Thyroid gland (tissue), 4 donors: ENCODE measurements at places on chromosomes 2 and 18. TPM values are rescaled to one million over a fixed set of nuclear protein-coding genes. Genes with fewer than 3 reads are reported as not detected.

- H3K27me3 ChIP-seq = no peaks in the 10 kb centered on the region
- no peak overlapping the region for H3K27ac ChIP-seq
- no peak for DNase-seq
- no peaks in the 10 kb centered on the region for H3K4me1 ChIP-seq
- no peak overlapping the region for H3K4me3 ChIP-seq
- H3K36me3 ChIP-seq = no peaks in the 10 kb centered on the region
Measured at GRCh38 chr2:41886757-41887156, 161.1 kb upstream of the PKDCC start.

DNA sequence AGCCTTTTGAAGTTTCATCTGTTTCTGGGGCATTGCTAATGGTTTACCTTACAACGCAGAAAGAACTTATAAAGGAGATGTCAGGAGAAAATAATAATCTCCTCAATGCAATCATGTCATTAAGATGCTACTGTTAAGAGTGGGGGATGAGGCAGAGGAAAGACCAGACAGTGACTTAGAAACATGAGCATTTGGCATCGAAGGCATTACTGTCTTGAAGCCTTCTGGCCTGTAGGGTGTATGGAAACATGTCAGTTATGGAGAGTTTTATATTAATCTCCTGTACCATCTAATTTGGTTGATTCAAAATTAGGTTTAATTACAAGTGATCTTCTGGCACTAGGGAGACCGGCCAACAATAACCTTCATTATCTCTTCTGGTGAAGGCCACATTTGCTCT, 32.5 kb downstream of the CDC42EP3 start:
- no peak overlapping the region for H3K4me3 ChIP-seq
- no peaks in the 10 kb centered on the region for H3K27me3 ChIP-seq

DNA sequence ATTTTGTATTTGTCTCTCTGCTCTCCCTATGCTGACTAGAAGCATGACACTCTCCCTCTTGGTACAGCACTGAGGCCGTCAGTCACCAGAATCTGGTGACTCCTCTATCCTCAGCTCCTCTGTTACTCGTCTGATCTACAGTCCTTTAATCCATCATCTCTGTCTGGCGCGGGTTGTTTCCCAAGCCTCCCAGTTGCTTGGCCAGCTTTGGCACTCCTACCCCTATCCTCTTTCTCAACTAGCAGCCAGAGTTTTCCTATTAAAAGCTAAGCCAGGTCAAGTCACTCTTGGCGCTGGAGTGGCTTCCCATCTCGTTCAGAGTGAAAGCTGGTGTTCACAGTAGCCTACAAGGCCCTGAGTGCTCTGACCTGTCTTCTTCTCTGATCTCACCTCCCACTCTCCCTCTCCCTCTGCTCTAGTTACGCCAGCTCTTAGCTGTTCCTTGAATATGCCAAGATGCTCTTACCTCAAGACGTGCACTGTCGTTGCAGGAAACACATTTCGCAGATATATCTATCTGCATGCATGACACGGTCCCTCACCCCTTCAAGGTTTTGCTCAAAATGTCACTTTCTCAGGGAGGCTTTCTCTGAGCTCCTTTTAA, 41.8 kb upstream of the PSME4 start:
- no peaks in the 10 kb centered on the region for H3K36me3 ChIP-seq
- DNase-seq = peak; percentile 19
- no peak overlapping the region for H3K4me3 ChIP-seq
- peaks cover 57% of the 10 kb centered on the region for H3K4me1 ChIP-seq

DNA sequence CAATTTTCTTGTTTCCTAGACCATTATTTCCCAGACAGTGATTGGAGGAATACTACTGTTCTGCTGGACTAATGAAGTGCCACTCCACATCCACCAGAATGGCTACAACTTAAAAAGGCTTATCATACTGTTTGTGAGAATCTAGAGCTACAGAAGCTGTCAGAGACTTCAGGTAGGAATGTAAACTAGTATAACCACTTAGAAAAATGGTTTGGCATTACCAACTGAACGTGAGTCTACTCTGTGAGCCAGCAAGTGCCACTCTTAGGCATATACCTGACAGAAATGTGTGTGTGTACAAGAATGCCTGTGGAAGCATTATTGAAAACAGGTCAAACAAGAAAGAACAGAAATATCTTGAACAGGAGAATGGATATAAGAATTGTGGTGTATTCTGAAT, 4.2 kb upstream of the SCN3A start:
- H3K4me3 ChIP-seq = no peak overlapping the region
- no peaks in the 10 kb centered on the region for H3K36me3 ChIP-seq
- DNase-seq = no peak

GRCh38 chr2:70655786-70656185, 102.2 kb upstream of the TGFA start:
- no peak overlapping the region for H3K27ac ChIP-seq
- no peak for DNase-seq
- no peak overlapping the region for H3K4me3 ChIP-seq
- H3K36me3 ChIP-seq = no peaks in the 10 kb centered on the region

- no peaks in the 10 kb centered on the region for H3K27me3 ChIP-seq
- H3K4me1 ChIP-seq = no peaks in the 10 kb centered on the region
- no peak overlapping the region for H3K4me3 ChIP-seq
- H3K36me3 ChIP-seq = no peaks in the 10 kb centered on the region
Measured at GRCh38 chr2:172693037-172693436, 42.6 kb upstream of the RAPGEF4 start.

DNA sequence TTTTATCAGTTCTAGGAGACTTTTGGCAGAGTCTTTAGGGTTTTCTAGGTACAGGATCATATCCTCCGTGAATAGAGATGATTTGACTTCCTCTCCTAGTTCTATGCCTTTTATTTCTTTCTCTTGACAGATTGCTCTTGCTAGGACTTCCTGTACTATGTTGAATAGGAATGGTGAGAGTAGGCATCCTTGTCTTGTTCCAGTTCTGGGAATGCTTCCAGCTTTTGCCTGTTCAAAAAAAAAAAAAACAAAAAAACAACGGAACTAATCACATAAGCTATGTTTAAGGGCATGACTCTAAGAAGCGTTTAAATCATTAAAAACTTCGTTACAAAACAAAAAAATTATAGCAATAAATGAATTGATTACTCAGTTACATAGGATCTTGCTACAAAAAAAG, 145.7 kb downstream of the NUP35 start:
- no peaks in the 10 kb centered on the region for H3K27me3 ChIP-seq
- H3K4me3 ChIP-seq = no peak overlapping the region
- H3K27ac ChIP-seq = no peak overlapping the region
- no peak for DNase-seq
- H3K36me3 ChIP-seq = no peaks in the 10 kb centered on the region

DNA sequence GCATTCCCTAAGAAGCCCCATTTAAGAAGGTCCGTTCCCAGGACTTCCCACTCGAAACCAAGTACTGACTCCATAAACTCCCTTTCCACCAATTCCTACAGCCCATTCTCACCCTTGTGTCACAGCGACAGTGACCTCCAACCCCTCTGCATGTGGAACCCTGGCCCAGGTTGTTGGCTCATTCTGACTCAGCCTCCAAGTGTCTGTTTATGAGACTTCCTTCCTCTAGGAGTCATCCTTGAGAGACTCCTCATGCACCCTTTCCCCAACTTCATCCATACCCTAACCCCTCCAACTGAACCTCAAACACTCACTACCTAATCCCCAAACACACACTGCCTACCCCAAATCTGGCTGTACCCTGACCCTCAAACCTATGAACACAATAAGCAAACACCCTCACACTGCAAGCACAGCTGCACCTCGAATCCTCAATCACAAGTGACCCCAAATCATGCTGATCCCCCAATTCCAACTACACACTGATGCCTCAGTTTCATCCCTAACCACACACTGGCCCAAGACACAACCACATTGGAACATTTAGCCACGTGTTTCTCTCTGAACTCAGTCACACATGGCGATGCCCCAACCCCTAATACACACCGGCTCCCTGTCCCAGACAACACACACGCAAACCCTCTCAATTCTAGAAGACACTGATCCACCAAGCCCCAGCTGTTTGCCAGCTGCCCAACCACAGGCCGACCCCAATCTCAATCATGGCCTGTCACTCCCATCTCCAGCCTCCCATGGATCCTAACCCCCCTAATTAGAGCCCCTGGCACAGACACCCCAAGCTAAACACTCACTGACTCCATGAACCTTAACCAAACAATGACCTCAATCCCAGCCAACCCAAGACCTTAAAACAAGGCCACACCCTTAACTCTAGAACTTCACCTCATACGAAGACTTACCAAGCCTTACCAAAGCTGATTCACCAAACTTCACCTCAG, 219.6 kb downstream of the CYP26B1 start:
- no peaks in the 10 kb centered on the region for H3K27me3 ChIP-seq
- no peak overlapping the region for H3K4me3 ChIP-seq
- H3K4me1 ChIP-seq = no peaks in the 10 kb centered on the region
- no peak for DNase-seq
- no peaks in the 10 kb centered on the region for H3K36me3 ChIP-seq

GRCh38 chr2:234676783-234677450, 180.0 kb upstream of the ARL4C start:
- no peak overlapping the region for H3K4me3 ChIP-seq
- H3K27ac ChIP-seq = no peak overlapping the region
- peaks cover 3% of the 10 kb centered on the region for H3K4me1 ChIP-seq
- no peaks in the 10 kb centered on the region for H3K27me3 ChIP-seq

DNA sequence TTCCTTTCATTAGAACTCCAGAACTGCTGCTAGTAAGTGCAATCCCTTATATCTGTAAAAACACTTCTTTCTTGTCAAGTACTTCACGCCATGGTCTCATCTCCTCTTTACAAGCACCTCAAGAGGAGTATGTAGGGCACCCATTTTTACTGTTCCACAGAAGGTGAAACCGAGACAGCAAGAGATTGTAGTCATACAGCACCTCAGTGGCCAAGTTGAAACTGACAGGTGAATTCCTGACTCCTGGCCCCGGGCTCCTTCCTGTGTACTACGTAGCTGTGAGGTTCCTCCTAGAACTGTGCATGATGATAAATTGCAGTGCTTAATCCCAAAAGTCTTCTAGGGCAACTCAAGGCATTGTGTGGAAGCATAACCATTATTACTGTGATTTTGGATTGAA, 131.5 kb upstream of the MEIS1 start:
- no peak overlapping the region for H3K4me3 ChIP-seq
- H3K27ac ChIP-seq = no peak overlapping the region
- no peaks in the 10 kb centered on the region for H3K27me3 ChIP-seq
- H3K4me1 ChIP-seq = peaks cover 20% of the 10 kb centered on the region

DNA sequence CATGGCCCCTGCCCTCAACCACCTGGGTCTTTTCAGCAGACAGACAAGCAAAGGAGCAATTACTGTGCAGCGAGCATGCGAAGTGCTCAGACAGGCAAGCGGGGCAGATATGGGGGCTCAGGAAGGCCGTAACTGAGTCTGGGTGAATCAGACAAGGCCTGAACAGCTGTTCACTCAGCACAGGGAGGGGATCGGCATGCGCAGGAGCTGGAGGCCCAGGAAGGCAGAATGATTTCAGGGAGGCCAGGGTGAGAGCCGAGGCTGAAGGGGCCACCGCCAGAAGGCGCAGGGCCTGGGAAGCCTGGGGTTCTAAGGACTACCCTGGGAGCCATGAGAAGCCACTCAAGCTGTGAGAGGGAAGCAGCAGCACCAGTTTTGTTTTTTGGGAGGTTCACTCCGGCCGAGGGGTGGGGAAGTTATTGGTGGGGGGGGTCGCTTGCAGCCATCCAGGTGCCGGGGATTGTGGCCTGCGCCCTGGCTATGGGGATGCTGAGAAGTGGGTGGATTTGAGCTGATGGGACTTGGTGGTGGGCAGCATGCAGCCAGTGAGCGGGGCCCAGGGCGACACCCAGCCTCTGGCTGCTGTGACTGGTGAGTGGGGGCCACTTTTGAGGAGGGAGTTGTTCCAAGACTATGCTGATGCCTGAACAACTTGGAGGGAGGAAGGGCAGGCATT, 132.2 kb downstream of the TSN start:
- H3K27me3 ChIP-seq = no peaks in the 10 kb centered on the region
- no peak overlapping the region for H3K27ac ChIP-seq
- H3K36me3 ChIP-seq = no peaks in the 10 kb centered on the region
- H3K4me1 ChIP-seq = no peaks in the 10 kb centered on the region
- no peak overlapping the region for H3K4me3 ChIP-seq

- H3K27me3 ChIP-seq = no peaks in the 10 kb centered on the region
- H3K27ac ChIP-seq = peak overlapping the region; percentile 13
- peaks cover 5% of the 10 kb centered on the region for H3K36me3 ChIP-seq
- H3K4me3 ChIP-seq = no peak overlapping the region
- peaks cover 4% of the 10 kb centered on the region for H3K4me1 ChIP-seq
Measured at GRCh38 chr2:190500054-190500502, 34.4 kb downstream of the NEMP2 start.

- H3K36me3 ChIP-seq = no peaks in the 10 kb centered on the region
- H3K4me3 ChIP-seq = no peak overlapping the region
- H3K27me3 ChIP-seq = no peaks in the 10 kb centered on the region
- H3K4me1 ChIP-seq = peaks cover 13% of the 10 kb centered on the region
Measured at GRCh38 chr2:174959787-174960186, 45.4 kb downstream of the CHN1 start.

- no peak for DNase-seq
- no peaks in the 10 kb centered on the region for H3K36me3 ChIP-seq
- no peak overlapping the region for H3K27ac ChIP-seq
- peaks cover 16% of the 10 kb centered on the region for H3K4me1 ChIP-seq
Measured at GRCh38 chr2:47230418-47230817, 75.3 kb upstream of the STPG4 start.

DNA sequence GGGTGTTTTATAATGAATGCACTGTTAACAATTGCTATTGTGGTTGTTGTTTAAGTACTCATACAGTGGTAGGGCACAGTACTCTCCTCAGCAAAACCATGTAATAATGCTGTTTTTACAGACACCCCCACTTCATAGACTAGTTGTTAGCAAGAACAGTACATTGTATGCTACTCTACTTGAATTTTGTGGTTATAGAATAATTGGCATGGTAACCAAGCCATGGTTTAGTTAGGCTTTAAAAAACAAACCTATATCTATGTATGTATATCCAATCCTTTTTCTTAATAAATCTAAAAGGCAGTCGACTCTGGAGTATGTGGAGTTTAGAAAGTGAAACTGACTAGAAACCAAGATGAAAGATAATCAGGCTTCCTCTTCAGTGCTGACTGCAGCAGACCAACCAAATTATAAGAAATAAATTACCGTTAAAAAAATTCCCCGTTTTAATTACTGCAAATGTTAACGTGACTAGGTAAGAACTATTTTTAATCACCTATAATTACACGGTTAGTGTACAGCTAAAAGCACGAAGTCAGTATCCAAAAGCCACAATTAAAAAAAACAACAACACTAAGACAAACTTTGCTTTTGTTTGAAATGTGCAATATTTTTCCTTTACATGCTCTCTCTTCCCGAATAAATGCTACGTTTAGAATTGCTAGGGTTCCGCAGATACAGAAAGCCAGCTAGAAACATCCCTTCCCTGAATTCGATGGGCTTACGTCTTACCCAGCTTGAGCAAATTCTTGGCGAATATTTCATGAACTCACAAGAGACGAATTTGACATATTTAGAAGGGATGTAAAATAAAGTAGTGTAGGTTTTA, 113.3 kb upstream of the SERTAD2 start:
- H3K4me1 ChIP-seq = peaks cover 3% of the 10 kb centered on the region
- H3K36me3 ChIP-seq = no peaks in the 10 kb centered on the region
- H3K27ac ChIP-seq = peak overlapping the region; percentile 94
- H3K27me3 ChIP-seq = no peaks in the 10 kb centered on the region
- no peak for DNase-seq

- no peak overlapping the region for H3K27ac ChIP-seq
- DNase-seq = peak; percentile 85
- H3K27me3 ChIP-seq = no peaks in the 10 kb centered on the region
- H3K4me1 ChIP-seq = no peaks in the 10 kb centered on the region
Measured at GRCh38 chr18:11937874-11938478, 29.9 kb upstream of the MPPE1 start.

Gene KCNIP3
- total RNA-seq = 46.8 TPM

Gene SLC23A3
- total RNA-seq = 3.5 TPM

Gene ANKRD30BL
- total RNA-seq = not detected

Gene MGAT4A
- total RNA-seq = 55.2 TPM

Gene CSRNP3
- total RNA-seq = 9.0 TPM

Gene TMEM198
- 4.6 TPM for total RNA-seq

Gene PAIP2B
- 13.2 TPM for total RNA-seq

Gene G6PC2
- total RNA-seq = not detected

Gene FTCDNL1
- total RNA-seq = 6.2 TPM
